ENCODE measurements at places on chromosomes 2 and 18.

GRCh38 chr18:76943542-76944339, 121.4 kb downstream of the ZNF236 start:
- no peak for DNase-seq

GRCh38 chr2:39381653-39382052, 55.4 kb downstream of the MAP4K3 start:
- no peak for DNase-seq

GRCh38 chr2:3839476-3839875, 136.1 kb downstream of the DCDC2C start:
- DNase-seq, result no peak

DNA sequence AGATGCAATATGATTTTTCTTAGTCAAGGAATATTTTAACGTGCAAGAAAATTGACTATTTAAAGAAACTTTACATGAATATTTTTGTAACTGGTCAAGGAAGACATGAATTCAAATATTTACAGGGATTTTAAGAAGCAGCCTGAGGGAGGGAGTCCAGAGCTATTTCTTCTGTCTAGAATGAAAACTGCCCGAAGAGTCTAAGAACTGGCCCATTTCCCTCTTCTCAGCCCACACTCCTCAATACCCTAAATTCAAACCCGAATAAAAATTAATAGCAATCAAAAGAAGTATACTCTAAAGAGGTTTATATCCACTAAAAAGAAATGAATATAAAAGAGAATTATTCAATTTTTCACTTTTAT, 6.5 kb upstream of the NDUFV2 start:
- no peak for DNase-seq

DNA sequence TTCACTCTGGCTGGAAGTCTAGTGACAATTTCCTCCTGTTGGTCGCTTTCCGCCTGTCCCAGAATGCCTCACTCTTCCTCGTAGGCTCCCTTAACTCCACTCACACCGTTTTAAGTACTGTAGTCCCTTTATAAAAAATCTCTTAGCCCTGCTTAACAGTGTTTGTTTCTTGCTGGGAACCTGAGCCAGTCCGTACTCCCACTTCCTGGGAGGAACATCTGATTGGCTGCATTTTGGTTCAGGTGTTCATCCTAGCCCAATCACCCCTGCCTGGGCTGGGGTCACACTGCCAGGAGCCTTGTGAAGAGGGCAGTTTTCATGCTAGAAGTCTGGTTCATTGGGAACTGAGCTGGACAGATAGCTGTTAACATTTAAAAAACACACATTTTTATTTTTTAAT, 25.6 kb upstream of the TOGARAM2 start:
- no peak for DNase-seq

- DNase-seq, result no peak
Measured at GRCh38 chr2:240767341-240767740, 52.7 kb downstream of the KIF1A start.

DNA sequence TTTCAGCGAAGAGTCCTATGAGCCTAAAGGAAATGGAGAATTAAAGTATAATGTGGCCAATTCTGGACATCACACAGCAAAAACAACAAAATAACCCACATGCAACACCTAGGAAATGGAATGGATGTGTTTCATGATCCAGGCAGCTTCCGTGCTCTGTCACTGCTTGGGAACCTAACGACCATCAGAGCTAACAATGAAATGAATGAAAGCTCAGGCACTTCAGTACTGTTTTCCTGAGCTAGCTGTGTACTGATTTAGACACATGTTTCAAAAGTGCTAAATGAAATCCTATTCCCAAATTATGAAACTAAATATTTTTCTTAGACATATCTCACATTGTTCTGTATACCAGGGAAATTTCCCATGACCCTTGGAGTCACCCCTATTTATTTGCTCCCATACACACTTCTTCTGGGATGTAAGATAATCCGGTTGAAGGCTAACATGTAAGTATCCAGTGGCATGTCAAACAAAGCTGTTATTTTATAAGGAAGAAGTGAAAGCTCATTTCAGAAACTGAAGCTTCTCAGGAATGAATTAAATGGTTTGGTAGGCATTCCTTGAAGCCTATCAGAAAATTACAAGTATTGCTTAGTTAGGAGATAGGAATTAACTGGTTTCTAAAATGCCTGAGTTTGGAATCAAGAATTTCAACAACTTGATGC, 108.5 kb upstream of the RND3 start:
- peak; percentile 37 for DNase-seq

DNA sequence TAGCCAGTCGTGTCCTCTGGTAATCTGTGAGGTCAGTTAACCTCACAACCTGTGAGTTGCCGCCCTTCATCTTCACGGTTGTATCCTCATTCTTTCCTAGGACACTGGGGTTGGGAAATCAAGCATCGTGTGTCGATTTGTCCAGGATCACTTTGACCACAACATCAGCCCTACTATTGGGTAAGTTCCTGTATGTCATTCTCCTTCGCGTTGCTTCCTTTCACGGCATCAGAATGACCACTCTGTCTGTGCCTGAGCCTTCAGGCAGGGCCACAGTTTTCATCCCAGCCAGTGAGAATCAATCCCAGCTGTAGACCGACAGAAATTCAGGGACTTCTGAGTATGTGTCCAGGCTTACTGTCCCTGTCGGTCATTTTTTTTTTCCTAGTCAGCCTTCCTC, 67.1 kb downstream of the RAB31 start:
- no peak for DNase-seq

DNA sequence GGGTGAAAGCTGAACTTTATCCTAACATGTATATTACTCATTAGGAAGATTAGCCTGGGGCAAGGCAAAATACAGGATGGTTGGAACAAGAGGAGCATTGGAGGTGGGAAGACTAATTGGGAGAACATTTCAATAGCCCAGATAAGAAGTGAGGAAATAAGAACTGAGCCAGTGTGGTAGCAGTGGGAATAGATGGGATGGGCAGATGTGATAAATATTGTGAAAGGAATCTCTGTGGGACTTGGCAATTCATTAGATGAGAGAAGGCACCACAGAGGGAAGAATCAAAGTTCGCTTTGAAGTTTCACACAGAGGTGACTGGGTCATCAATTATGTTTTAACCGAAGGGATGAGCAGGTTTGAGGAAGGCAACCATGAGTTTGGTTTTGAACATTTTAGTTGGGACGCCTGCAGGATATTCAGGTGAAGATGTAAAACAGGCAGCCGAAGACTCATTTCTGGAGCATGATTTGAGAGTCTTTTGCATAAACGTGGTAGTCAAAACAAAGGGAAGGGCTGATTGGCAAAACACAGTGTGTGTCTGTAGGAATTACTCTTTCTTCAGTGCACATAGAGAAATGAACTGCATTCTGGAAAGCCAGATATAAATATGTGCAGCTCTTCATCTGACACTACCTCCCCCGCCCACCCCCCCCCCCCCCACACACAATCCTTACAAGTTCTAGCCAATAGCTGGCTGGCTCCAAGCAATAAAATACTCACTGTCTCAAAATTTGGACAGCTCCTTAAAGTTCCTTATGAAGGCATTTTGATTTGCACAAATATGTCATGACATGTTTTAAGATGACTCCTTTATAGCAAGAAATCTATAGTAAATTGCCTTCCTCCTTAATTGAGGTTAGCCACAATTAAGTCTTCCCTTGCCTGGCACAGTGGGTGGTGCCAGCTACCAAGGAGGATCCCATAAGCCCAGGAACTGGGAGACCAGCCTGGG, 1.9 kb upstream of the SLC1A4 start:
- DNase-seq, result no peak

- DNase-seq, result no peak
Measured at GRCh38 chr2:71578767-71579342, 125.5 kb downstream of the DYSF start.

GRCh38 chr2:54634564-54635511, 88.6 kb upstream of the EML6 start:
- DNase-seq, result no peak

- DNase-seq, result no peak
Measured at GRCh38 chr2:224956706-224957105, 85.6 kb downstream of the DOCK10 start.

- DNase-seq, result no peak
Measured at GRCh38 chr2:237440819-237441281, 26.9 kb upstream of the COL6A3 start.

DNA sequence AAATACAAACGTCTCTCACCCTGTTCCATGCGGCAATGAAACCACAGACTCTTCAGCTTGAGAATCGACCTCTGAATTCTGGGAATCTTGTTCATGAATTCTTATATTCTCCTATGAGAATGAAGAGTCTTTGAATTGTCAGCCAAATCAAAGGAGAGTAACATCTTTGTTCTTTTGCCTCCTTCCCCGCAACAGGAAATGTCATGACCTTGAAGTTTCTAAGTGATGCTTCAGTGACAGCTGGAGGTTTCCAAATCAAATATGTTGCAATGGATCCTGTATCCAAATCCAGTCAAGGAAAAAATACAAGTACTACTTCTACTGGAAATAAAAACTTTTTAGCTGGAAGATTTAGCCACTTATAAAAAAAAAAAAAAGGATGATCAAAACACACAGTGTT, 21.8 kb downstream of the TNFAIP6 start:
- no peak for DNase-seq

- no peak for DNase-seq
Measured at GRCh38 chr18:79471046-79471445, 75.3 kb downstream of the NFATC1 start.

DNA sequence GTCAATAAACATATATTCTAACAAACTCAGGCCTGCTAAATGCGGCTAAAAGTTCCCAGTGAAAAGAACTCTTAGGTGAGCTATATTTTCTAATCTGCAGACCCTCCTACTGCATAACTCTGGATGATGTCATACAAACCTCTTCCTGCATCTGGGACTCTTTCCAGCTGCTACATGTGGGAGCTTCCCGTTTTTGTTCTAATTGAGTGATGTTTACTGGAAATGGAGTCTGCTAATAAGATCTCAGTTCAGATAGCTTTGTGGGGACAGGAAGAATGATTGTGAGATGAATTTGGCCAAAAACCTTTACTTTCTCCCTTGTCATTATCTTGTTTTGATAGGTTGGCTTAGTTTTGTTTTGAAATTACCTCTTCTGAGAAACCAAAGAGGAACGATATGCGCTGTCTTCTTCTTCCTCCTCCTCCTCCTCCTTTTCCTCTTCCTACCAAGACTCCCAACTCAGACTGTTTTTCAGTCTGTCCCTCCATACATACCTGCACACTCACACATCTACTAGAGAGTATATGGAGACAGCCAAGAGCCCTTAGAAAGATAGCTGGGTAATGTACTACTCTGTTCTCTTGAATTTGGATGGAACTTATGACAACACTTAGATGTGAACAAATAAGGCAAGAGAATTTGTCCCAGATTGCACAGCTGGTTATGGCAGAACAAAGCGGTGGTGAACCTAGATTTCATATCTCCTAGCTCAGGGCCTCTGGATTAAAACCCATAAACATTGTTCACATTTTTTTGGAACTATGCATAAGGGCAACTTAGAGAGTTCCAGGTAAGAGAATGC, 39.8 kb upstream of the AAK1 start:
- DNase-seq, result peak; percentile 55

- no peak for DNase-seq
Measured at GRCh38 chr2:1891147-1891546, 146.8 kb upstream of the PXDN start.

DNA sequence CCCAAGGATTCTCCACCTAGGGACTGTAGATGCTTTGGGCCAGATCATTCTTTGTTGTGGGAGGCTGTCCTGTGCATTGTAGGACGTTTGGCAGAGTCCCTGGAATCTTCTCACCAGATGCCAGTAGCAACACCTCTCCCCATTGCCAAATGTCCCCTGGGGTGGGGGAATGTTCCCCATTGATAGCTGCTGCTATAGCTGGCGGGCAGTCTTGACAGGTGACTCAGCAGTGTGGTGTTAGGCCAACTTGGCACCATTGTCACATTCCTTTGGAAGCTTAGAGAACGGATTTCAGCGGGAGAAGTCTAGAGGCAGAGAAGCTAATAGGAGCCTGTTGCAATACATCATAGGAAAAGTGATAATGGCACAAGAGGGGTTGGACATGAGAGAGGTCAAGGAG, 495.7 kb upstream of the SMIM21 start:
- peak; percentile 9 for DNase-seq

DNA sequence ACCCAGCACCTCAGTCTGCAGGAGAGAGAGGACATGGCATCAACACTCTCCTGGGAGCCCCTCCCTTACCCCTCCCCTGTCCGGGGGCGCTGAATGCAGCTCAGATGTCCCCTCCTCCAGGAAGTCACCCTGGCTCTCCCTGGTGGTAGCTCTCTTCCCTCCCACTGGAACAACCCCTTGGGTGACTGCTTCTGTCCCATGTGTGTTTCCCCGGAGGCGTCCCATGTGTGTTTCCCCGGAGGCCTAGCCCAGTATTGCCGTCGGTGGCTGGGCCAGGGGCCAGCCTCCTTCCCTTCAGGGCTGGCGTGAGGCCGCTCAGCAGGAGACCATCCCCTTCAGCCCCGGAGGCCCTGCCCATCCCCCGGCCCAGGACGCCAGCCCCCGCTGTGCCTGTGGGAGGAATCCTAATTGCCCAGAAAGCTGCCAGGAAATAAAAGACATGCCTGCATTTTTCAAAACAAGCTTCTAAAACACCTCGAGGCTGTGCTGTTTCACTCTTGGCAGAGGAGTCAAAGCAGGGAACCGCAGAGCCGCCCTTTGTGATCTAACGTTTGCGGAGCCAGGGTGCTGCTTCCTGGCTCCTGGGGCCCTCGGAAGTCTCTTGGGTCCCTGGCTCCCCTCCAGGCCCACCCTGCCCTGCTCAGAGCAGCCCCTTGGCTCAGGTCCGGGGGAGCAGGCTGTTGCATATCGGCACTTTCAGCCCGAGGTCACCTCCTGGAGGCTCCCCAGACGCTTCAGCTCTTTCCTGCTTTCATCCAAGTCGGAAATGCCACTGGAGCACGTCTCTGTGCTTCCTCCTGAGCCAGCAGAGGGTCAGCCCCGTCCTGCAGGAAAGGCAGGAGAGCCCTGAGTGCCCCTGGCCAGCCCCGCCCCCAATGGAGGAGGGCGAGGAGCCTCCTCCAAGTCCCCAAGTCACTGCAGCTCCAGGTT, 11.4 kb downstream of the SNED1 start:
- peak; percentile 76 for DNase-seq

DNA sequence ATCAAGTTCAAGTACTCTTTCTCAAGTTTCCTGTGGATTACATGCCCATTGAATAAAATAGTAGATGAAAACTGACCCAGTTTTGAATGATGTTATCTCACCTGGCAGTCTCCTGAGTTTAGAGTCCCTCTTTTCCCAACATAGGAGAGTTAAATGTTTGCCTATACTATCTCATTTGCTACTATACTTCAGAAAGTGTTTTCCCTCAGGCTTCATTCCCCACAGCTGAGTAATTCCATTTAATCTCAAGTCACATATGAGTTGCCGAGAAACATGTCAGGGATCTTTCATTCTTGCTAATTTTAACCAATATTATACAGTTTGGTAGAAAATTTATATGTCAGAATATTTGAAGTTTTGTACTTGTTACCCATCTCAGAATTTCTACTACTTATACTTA, 150.4 kb upstream of the CDH19 start:
- DNase-seq, result no peak

- DNase-seq, result no peak
Measured at GRCh38 chr18:14122097-14122496, 10.1 kb downstream of the ZNF519 start.

GRCh38 chr2:159890551-159891266, 92.7 kb upstream of the CD302 start:
- no peak for DNase-seq

DNA sequence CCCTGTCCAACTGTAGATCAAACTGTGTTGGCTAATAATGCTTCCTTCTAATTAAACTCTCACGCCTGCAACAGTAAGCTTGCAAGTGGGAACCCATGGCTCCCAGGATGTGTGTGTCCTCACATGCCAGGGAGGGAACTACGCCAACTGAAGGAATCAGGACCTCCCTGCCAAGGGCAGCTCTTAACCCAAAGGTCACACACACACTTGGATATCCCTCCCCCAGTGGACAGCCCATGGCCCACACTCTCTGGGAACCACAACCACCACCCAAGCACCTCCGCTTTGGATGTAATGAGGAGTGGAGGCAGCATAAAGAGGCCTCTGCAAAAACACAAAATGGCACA, 102.1 kb downstream of the CRACDL start:
- DNase-seq, result no peak

All from PC-9 (cell line).